ENCODE measurements at places on chromosomes 12 and 14. TPM values are rescaled to one million over a fixed set of nuclear protein-coding genes. Genes with fewer than 3 reads are reported as not detected.

DNA sequence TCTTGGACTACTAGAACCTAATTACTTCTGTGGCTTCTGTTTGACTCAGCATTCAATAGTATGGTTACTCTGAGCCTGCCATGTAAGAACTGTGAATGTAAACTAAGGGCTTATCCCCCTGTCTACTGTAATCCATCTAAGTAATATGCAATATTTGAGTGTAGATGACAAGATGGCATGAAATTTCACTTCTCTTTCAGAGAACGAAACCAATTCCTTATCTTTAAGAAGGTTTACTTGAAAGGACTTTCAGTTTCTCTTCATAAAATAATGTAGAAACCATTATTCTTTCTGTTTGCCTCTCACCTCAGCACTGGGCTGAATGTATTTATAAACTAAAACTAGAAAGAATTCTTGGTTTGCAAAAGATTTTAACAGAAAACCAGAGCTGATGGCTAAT lies 60.4 kb upstream of the ARID2 start:
- DNase-seq, result no peak

DNA sequence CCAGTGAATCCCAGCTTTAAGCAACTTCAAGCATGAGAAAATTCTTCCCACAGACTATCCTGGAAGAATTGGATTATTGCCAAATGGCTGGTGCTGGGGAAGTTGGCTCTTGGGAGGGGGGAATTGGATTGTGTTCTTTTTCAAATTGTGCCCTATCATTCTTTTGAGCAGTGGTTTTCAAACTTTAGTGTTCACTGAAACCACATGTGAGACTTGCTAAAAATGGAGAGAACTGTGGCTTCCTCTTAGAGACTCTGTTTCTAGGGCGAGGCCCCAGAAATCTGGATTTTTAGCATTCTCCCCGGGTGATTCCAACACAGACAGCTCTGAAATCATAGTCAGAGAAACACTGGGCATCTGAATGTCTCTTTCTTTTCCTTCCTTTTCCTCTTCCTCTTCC lies 14.3 kb upstream of the OTUB2 start:
- no peak for DNase-seq

- peak; percentile 42 for DNase-seq
Observed at GRCh38 chr12:18224745-18225144, 36.6 kb upstream of the PIK3C2G start.

DNA sequence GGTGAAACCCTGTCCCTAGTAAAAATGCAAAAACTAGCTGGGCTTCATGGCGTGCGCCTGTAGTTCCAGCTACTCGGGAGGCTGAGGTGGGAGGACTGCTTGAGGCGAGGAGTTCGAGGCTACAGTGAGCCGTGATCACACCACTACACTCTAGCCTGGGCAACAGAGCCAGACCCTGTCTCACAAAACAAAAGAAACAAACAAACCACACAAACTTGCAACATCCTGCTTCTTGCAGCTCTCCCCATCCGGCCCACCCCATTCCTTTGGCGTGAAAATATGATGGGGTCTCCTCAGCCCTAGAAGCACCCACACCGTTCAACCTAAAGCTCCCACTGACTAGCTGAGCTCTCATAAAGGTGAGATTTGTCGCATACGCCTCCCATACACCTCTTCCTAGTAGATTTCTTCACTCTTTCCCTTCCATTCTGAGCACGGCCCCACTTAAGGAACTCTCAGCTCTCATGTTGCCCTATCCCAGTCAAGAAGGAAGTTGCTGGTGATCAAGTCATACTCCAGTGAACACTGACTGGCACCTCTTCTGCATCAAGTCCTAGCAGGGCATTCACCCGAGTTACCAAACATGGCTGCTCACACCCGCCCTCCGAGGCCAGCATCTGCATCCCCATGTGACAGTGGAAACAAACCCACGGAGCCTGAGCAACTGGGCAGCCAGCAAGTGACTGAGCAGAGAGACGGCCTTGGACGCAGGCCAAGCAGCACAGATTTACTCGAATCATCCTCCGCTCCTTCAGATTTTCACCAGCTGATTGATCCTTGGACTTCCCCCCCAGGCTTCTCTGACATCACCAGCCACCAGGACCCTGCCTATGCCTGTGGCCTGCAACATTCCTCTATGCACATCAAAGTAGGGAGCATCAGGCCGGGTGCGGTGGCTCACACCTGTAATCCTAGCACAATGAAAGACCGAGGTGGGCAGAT lies 18.9 kb upstream of the CD27 start:
- DNase-seq, result no peak

Gene SLC10A1
- polyA plus RNA-seq, result not detected

Gene KRT75
- polyA plus RNA-seq, result not detected

GRCh38 chr12:9331218-9331626 lies 123.0 kb upstream of the PZP start:
- peak; percentile 64 for DNase-seq

GRCh38 chr12:121017966-121018491 lies 1.7 kb upstream of the C12orf43 start:
- no peak for DNase-seq

DNA sequence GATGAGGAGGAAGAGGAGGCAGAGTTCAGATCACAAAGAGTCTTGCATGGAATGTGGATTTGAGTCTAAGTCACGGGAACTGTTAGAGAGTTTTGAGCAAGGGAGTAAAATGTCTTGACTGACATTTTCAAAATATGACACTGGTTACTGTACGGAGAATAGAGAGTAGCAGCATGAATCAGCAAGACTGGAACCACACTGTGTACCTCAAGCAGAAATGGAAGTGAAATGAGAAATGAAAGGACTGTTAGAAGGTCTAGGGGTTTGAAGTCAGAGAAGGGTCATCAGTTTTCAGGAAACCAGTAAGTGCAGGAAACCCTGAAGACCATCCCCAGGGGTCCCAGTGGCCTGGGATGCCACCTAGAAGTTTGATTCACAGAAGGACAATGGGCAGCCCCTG lies 236.3 kb downstream of the GALC start:
- no peak for DNase-seq

Gene TMEM30B
- polyA plus RNA-seq, result 1.6 TPM

Data from muscle of arm (tissue), 14 donors.